Hepatic stellate cell (primary cell): ENCODE measurements at places on chromosomes 5 and 9.
A peak's percentile ranks its signal among the peaks of the same experiment; 100 is the strongest.

DNA sequence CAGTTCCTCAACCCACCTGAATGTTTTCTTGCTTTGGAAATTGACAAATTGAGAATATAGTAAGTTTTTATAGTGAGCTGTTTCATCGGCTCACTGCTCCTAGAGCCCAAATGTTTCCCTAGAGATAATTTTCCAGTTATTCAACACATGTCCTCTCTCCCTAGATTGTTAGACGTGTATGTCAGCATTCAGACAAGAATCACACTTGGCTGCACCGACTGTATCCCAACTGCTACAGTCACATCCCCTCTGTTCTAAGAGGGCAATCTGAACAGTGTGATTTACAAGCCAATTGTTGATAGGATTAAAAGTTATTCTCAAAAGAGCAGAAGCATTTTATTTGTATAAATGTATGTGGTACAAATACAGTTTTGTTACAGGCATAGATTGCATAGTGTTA is 93.9 kb downstream of the MAMDC2 start:
- DNase-seq: no peak

- peak; percentile 91 for DNase-seq
Observed at GRCh38 chr5:177500685-177501522, 3.5 kb upstream of the PDLIM7 start.

GRCh38 chr5:179914032-179914755 is 6.5 kb upstream of the TBC1D9B start:
- peak; percentile 54 for DNase-seq

GRCh38 chr5:115815006-115815692 is 1.3 kb downstream of the CDO1 start:
- no peak for DNase-seq

DNA sequence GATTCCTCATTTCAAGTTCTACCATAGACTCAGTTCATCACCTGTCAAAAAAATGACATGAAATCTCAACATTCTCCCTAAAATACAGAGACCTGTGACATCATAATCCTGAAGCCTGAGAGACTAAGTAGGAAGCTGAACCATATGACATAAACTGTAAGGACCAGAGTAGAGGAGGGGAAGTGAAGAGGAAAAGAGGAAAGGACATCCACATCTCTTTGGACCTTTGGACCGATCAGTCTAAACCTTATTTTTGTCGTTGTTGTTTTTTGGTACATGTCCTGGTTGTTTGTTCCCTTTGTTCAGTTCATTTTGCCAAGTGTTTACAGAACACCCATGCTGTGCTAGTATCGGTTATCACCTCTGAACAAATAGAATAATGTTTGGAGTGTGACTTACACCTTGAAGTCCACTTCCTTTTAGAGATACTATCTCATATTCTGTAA is 41.9 kb downstream of the LURAP1L start:
- DNase-seq: no peak
